ENCODE measurements at places on chromosomes 1 and 21.

DNA sequence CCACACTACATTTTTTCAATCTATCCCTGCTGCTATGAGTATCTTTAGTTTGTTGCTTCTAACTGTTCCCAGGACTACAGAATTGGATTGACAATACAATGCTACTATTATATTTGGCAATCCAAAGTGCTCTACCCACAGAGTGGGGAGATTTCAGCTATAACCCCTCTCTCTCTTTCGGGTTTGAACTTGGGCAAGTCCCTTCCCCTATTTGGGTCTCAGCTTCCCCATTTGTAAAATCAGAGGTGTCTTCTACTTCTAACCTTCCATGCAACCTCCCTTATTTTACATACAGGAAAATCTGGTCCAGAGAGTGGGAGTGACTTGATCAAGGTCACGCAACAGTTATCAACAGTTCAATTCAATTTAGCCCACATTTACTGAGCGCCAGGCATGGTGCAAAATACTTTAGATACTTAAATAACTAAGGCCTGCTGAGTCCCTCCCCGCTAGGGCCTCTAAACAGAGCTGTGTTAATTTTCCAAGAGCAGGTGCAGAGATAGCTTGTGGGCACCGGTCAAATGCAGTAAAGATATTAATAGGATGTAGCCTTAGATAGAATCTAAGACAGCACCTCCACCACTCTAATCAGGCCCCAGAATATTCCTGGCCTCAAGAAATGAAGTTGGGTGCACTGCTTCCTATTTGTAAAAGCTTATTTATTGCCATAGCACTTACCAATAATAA lies 9.4 kb upstream of the GPX7 start:
- DNase-seq = no peak

GRCh38 chr1:67407498-67407897 lies 22.7 kb downstream of the SERBP1 start:
- DNase-seq = no peak

- no peak for DNase-seq
These were observed 199.4 kb upstream of the CAMK1G start for GRCh38 chr1:209383907-209384709.

GRCh38 chr1:15683345-15684039 lies 628 bp upstream of the PLEKHM2 start:
- no peak for DNase-seq

- DNase-seq = no peak
These were observed 39.8 kb downstream of the SNAP47 start for GRCh38 chr1:227774821-227775661.

- DNase-seq = no peak
These were observed 87.5 kb downstream of the ATP5PO start for GRCh38 chr21:33828083-33828482.

DNA sequence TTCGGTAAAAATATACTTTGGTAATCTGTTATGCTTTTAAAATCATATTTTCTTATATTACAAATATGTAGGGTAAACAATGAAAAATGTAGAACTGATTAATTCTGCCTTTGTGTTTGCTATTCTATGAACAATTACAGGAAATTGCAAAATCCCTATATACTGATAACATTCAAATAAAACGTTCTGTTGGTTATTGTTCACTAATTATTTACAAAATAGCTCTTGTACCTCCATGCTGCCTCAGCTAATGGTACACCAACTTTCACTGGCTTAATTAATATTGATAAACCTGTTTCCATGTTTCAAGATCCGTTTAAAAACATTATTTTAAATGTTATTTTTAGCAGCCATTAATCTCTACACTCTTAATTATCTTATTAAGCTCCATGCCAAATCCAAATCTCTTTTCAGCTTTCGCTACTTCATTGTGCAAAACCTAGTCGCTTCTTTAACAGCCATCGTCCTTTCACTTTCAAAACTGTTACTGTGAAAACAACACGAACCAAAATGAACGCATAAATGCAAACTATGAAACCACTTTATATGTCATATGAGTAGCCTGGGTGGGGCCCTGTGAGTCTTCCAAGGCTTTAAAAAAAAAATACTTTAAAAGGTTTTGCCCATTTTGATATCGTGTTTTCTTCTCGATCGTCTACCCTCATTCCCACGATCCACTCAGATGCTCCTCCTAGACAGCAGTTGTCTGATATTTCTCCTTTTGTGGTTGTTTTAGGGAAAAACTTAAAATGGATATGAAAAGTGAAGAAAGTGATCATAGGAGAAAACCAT lies 807.1 kb downstream of the USP25 start:
- no peak for DNase-seq

DNA sequence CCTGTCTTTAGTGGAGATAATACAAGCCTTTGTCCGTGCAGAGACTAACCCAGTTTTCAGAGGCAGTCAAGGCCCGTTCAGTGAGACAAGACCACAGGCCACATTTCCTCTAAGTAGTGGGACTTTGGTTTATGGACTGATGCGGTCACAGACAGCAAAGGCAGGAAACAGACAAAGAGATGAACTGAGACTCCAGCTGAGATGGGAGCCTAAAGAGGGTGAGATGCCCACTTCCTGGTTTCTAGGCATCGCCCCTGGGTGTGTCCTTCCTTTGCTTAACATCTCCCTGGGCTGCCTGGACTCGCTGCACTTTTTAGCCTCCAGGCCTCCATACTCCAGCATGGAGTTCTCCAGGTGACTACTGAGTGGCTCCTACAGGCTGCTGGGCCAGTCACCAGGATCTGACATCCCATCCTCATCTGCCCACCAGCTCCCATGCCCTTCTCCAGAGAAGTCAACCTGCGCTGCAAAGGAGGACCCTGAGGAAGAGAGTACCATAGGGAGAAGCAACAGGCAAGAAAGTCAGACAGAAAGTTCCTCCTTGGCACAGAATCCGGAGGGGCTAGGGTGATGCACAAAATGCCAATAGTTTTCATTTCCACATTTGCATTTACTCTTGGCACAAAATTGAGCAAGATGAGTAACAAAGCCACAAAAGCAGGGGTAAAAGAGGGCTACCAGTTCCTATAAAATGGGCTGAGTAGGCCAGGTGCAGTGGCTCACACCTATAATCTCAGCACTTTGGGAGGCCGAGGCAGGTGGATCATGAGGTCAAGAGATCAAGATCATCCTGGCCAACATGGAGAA lies 15.1 kb downstream of the THEMIS2 start:
- no peak for DNase-seq

GRCh38 chr1:31413405-31414001 lies 490 bp downstream of the SERINC2 start:
- no peak for DNase-seq

GRCh38 chr1:77412069-77412819 lies 130.4 kb downstream of the AK5 start:
- no peak for DNase-seq

- no peak for DNase-seq
These were observed 27.5 kb downstream of the COA6 start for GRCh38 chr1:234400773-234401172.

GRCh38 chr1:115296981-115297380 lies 41.1 kb downstream of the NGF start:
- DNase-seq = no peak

DNA sequence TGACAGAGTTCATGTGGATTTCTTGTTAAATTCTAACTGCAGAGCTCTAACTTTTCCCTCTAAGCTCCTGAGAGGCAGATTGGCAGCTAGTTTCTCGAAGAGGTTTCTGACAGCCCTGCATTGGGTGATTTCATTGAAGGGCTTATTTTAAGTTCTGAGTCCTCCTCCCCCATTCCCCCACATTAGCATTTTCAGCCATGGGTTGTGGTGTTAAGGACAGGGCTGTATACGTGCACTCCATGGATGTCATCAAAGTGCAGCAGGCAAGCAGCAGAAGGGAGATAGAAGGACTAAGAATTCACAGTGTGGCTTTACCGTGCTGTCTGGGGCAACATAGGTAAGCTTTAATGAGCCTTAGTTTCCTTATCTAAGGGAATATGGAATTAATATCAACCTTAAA lies 19.0 kb downstream of the CRYZ start:
- DNase-seq = no peak

- DNase-seq = no peak
These were observed 50.1 kb upstream of the CNTN2 start for GRCh38 chr1:204992998-204993314.
